ENCODE measurements at places on chromosomes 5 and 9. TPM values are rescaled to one million over a fixed set of nuclear protein-coding genes. Genes with fewer than 3 reads are reported as not detected.

TEX48 gene
- not detected for total RNA-seq

GMCL2 gene
- not detected for total RNA-seq

GRCh38 chr5:108629779-108630528 is 117.7 kb upstream of the FER start:
- no peak overlapping the region for H3K4me3 ChIP-seq
- H3K36me3 ChIP-seq: no peaks in the 10 kb centered on the region
- peaks cover 7% of the 10 kb centered on the region for H3K4me1 ChIP-seq
- DNase-seq: no peak
- H3K27ac ChIP-seq: no peak overlapping the region

DNA sequence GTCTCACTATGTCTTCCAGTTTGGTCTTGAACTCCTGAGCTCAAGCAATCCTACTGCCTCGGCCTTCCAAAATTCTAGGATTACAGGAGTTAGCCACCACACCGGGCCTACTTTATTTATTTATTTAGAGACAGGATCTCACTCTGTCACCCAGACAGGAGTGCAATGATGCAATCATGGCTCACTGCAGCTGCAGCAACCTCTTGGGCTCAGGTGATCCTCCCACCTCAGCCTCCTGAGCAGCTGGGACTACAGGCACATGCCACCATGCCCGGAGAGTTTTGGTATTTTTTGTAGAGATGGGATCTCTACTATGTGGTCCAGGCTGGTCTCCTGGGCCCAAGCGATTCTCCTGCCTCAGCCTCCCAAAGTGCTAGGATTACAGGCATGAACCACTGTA is 32.8 kb downstream of the PHAX start:
- H3K36me3 ChIP-seq: no peaks in the 10 kb centered on the region
- H3K27ac ChIP-seq: no peak overlapping the region
- H3K4me1 ChIP-seq: no peaks in the 10 kb centered on the region
- DNase-seq: no peak

- no peak overlapping the region for H3K4me3 ChIP-seq
- H3K36me3 ChIP-seq: no peaks in the 10 kb centered on the region
- no peaks in the 10 kb centered on the region for H3K27me3 ChIP-seq
- H3K27ac ChIP-seq: no peak overlapping the region
These were observed 40.4 kb downstream of the CTNNA1 start for GRCh38 chr5:138793575-138793974.

- H3K4me1 ChIP-seq: no peaks in the 10 kb centered on the region
- DNase-seq: no peak
- H3K27me3 ChIP-seq: no peaks in the 10 kb centered on the region
- no peak overlapping the region for H3K4me3 ChIP-seq
- H3K36me3 ChIP-seq: no peaks in the 10 kb centered on the region
These were observed 65.1 kb downstream of the ANKRD55 start for GRCh38 chr5:56168066-56168478.

- H3K27me3 ChIP-seq: no peaks in the 10 kb centered on the region
- no peak overlapping the region for H3K27ac ChIP-seq
- H3K36me3 ChIP-seq: peaks cover 4% of the 10 kb centered on the region
- no peak overlapping the region for H3K4me3 ChIP-seq
- DNase-seq: no peak
These were observed 54.8 kb downstream of the IQGAP2 start for GRCh38 chr5:76457674-76458485.
